ENCODE measurements at places on chromosomes 2 and 18. TPM values are rescaled to one million over a fixed set of nuclear protein-coding genes. Genes with fewer than 3 reads are reported as not detected.

DNA sequence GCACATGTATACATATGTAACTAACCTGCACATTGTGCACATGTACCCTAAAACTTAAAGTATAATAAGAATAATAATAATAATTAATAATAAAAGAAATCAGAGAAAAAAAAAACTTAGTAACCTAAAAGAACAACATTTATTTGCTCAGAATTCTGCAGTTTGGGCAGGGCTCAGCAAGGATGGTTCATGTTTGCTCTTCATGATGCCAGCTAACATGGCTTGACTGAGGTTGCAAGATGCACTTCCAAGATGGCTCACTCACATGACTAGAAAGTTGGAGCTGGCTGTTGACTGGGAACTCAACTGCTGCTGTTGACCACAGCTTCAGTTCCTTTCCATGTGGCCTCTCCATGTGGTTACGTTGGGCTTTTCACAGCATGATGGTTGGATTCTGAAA lies 56.4 kb downstream of the KLHL29 start:
- no peaks in the 10 kb centered on the region for H3K36me3 ChIP-seq
- H3K4me1 ChIP-seq, result peaks cover 7% of the 10 kb centered on the region
- no peak for DNase-seq
- H3K27ac ChIP-seq, result no peak overlapping the region
- no peaks in the 10 kb centered on the region for H3K27me3 ChIP-seq

GRCh38 chr18:2707551-2708168 lies 52.1 kb downstream of the SMCHD1 start:
- peaks cover 90% of the 10 kb centered on the region for H3K36me3 ChIP-seq
- no peaks in the 10 kb centered on the region for H3K27me3 ChIP-seq
- H3K4me1 ChIP-seq, result no peaks in the 10 kb centered on the region
- no peak overlapping the region for H3K27ac ChIP-seq
- H3K4me3 ChIP-seq, result no peak overlapping the region

DNA sequence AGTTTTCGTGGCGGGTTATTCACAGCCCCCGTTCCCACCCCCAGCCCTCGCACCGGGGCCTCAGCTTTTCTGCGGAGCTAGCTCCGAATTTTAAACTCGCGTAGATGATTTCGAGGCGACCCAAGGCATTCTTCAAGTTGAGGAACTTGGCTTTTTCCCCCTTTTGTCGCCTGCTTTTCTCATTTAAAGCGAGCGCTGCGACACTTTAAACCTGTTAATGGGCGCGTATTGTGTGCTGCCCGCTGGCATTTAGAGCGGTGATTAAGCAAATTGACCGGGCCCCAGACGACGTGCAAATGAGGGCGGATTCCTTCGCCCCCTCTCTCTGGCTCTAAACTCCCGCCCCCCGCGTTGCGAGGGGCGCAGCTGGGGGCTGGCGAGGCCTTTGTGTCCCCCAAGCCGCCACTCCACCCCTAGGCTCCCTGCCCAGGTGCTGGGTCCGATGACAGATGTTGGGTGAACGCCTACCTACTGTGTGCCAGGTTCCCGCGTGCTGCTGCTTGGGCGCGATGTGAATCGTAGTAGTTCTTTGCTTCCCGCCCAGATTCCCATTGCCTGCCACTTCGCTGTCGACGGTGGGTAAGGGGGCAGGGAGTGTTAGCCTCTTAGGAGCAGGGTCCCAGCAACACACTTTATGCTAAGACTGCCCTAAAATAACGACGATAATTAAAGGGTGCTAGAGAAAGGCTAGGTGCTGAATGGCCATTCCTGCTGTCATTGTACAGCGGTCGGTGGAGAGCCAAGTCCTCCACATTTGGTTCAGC lies 1.9 kb downstream of the TCF7L1 start:
- no peaks in the 10 kb centered on the region for H3K36me3 ChIP-seq
- peaks cover 20% of the 10 kb centered on the region for H3K4me1 ChIP-seq
- H3K27ac ChIP-seq, result peak overlapping the region; percentile 82
- no peaks in the 10 kb centered on the region for H3K27me3 ChIP-seq

- no peak overlapping the region for H3K4me3 ChIP-seq
- no peaks in the 10 kb centered on the region for H3K36me3 ChIP-seq
- DNase-seq, result peak; percentile 62
- no peak overlapping the region for H3K27ac ChIP-seq
- peaks cover 17% of the 10 kb centered on the region for H3K4me1 ChIP-seq
Measured at GRCh38 chr2:217160978-217161973, 301.4 kb upstream of the TNP1 start.

RGPD6 gene
- 39.8 TPM for total RNA-seq

IL18RAP gene
- 0.58 TPM for total RNA-seq

DNA sequence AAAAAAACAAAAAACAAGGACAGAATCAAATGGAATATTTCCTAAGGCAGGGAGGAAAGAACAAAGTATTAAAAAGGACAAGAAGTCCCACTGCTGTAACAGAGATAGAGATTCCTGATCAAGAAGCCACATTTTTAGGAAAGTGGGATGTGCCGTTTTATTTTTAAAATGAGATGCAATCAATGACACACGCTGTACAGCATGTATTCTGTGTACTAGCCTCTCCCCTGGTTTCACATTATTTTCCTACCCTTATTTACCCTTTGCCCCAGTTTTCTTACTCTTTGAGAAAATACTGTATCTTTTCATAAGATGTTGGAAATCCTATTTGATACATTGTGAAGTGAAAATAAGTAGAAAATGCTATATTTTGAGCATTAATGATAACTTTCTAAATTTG lies 45.8 kb downstream of the E2F6 start:
- peaks cover 5% of the 10 kb centered on the region for H3K4me1 ChIP-seq
- H3K4me3 ChIP-seq, result no peak overlapping the region
- H3K36me3 ChIP-seq, result no peaks in the 10 kb centered on the region
- H3K27me3 ChIP-seq, result no peaks in the 10 kb centered on the region
- peak overlapping the region; percentile 55 for H3K27ac ChIP-seq
- no peak for DNase-seq

- H3K4me3 ChIP-seq, result no peak overlapping the region
- H3K27me3 ChIP-seq, result no peaks in the 10 kb centered on the region
- H3K27ac ChIP-seq, result no peak overlapping the region
- no peaks in the 10 kb centered on the region for H3K36me3 ChIP-seq
- H3K4me1 ChIP-seq, result peaks cover 5% of the 10 kb centered on the region
Measured at GRCh38 chr2:47189635-47190034, 34.5 kb upstream of the STPG4 start.

DNA sequence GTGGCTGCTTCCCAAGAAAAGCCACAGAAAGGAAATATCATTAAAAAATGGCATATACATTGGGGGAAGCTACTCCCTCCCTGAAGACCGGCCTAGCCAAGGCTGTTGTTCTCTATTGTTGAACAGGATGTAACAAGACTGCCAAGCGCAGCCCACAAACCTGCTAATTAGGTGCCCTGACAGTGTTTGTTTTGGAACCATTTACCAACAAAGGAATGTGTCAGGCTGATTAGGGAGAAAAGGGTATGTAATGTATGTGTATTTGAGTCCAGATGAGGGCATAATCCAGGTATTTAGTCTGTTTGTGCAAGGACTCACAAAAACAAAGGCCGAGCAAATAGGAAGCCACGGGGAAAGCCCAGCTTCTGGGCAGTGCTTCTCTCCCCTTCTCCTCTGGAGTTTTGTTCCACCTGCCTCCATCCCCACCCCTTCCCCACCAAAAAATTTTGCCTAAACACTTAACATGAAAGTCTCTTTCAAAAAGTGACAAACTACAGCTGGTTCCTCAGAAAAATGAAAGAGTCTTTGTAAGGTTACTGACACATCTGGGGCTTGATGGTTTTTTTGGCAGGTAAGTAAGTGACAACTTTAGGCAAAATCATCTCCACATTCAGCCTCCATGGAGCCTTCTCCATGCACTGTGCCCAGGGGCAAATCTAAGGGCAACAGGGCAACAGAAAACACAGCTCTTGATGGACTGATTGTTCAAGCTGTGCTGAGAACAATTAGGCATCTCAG lies 78.3 kb upstream of the FZD5 start:
- peaks cover 39% of the 10 kb centered on the region for H3K4me1 ChIP-seq
- H3K4me3 ChIP-seq, result no peak overlapping the region
- no peaks in the 10 kb centered on the region for H3K27me3 ChIP-seq
- DNase-seq, result no peak
- no peaks in the 10 kb centered on the region for H3K36me3 ChIP-seq

TSGA10 gene
- total RNA-seq, result 1.1 TPM

DNA sequence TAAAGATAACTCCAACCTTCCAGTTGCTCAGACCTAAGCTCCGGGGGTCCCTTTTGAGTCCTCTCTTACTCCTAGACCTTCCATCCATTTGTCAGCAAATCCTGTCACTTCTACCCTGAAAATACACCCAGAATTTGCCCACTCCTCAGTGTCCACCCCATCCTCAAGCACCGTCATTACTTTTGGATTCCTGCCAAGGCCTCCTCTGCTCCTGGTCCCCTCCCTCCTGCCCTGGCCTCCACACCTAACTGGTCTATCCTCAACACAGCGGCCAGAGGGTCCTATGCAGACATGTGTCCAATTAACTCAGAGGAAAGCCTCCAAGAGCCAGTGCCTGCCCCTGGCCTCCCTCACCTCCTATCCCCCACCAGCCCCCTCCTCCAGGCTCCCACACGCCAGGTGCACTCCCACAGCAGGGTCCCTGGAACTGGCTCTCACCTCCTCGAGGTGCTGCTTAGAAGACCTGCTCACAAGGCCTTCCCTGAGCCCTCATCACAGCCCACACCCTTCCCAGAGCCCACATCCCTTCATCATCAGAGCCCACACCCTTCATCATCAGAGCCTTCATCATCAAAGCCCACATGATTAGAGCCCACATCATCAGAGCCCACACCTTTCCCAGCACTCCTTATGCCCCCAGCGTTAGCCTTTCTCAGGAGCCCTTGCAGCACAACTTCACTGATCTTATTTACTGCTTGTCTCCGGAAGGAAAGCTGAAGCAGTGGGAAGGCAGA lies 20.4 kb downstream of the FAM178B start:
- no peaks in the 10 kb centered on the region for H3K36me3 ChIP-seq
- no peak overlapping the region for H3K27ac ChIP-seq
- H3K27me3 ChIP-seq, result no peaks in the 10 kb centered on the region
- no peaks in the 10 kb centered on the region for H3K4me1 ChIP-seq

Measured in esophagus muscularis mucosa (tissue), 4 donors.